NCI-H1417 (cell line): ENCODE measurements at places on chromosomes 2 and 18.

- DNase-seq, result no peak
Measured at GRCh38 chr2:201931951-201932350, 101.7 kb upstream of the FZD7 start.

GRCh38 chr2:3768960-3769765 is 65.8 kb downstream of the DCDC2C start:
- no peak for DNase-seq

- DNase-seq, result no peak
Measured at GRCh38 chr18:10659000-10659399, 133.2 kb downstream of the NAPG start.

- DNase-seq, result no peak
Measured at GRCh38 chr2:111944531-111945210, 46.3 kb downstream of the MERTK start.

GRCh38 chr2:159960414-159960813 is 102.0 kb downstream of the PLA2R1 start:
- DNase-seq, result peak; percentile 6

DNA sequence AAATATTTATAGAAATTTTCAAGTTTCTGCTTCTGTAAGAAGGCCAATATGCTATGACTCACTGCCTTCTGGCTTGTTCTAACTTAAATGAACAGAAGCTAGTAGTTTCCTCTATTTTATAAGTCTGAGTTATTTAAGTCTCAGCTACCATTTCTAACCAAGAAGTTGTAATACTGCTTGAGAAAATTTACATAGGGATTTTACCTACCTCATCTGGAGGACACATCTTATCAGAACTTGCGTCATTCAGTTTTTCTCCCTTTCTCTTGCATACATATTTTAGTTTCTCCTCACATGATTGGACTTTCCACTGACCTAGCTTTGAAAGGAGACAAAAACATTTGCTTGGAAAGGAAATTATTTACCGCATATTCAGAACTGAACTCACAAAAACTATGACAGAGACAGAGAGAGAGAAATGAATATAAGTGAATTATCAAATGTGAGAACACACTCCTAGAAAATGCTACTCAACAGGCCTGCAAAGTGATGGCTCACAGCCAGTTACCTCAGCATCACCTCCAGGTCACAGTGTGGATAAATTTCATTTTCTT is 81.1 kb upstream of the CD302 start:
- DNase-seq, result no peak

GRCh38 chr18:28281400-28281799 is 104.5 kb upstream of the CDH2 start:
- no peak for DNase-seq

DNA sequence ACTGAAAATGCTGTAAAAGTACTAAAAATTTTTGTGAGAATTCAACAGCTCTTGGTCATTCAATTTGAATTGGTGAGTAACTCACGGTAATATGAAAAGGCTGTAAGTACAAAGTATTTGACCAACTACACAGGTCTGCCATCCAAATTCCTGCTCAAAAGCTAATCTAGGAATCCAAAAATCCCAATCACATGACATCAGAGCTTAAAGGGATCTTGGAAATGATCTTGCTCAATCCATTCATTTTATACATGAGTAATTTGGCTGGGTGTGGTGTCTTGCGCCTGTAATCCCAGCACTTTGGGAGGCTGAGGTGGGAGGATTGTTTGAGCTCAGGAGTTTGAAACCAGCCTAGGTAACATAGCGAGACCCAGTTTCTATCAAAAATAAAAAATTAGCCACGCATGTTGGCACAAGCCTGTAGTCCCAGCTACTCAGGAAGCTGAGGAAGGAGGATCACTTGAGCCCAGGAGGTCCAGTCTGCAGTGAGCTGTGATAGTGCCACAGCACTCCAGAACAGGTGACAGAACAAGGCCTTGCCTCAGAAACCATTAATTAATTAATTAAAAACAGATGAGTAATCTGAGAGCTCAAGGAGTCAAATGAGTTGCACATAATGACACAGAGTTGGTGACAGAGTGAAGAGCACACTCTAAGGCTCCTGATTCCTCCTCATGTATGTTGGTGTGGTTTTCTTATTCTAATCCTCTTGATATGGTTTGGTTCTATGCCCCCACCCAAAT is 19.8 kb downstream of the SPIRE1 start:
- no peak for DNase-seq

- DNase-seq, result no peak
Measured at GRCh38 chr2:240231838-240232244, 91.4 kb upstream of the OTOS start.

DNA sequence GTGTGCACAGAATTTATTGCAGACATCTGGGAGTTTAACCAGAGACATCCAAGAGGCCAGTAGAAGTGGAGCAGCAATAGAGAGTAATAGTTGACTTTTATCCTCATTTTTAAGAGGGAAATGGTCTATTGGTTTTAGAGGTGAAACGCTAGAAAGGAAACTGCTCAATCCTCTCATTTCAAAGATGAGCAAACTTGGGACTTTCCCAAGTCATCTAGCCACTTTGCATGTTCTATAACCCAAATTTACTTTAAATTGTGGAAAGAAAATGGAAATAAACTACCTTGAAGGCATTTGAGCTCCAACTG is 601.7 kb downstream of the ARHGAP15 start:
- no peak for DNase-seq

DNA sequence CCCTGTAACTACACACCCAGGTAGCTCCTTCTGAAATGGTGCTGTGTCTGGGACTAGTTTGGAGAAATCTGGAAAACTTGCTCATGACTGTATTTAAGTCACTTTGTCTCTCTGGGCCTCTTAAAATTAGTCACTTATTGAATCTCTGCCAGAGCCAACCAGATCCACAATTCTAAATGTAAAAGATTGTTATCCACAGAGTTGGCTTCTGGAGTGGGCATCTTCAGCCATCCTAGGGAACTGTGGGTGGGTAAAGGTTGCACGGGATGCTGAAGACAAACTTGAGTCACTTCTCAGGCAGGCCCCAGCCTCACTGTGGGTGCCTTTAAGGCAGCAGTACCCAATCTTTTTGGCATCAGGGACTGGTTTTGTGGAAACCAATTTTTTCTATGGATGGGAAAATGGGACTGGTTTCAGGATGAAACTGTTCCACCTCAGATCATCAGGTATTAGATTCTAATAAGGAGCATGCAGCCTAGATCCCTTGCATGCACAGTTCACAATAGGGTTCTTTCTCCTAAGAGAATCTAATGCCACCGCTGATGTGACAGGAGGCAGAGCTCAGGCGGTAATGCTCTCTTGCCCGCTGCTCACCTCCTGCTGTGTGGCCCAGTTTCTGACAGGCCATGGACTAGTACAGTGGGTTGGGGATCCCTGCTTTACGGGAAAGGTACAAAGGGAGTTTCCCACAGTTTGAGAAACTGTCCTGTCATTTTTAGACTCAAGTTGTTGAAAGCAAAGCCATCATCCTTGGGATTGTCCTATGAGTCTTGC is 98.3 kb upstream of the SPRED2 start:
- no peak for DNase-seq

GRCh38 chr2:239818086-239818485 is 207.1 kb downstream of the NDUFA10 start:
- DNase-seq, result no peak

GRCh38 chr2:233414273-233414654 is 60.0 kb downstream of the DGKD start:
- no peak for DNase-seq

DNA sequence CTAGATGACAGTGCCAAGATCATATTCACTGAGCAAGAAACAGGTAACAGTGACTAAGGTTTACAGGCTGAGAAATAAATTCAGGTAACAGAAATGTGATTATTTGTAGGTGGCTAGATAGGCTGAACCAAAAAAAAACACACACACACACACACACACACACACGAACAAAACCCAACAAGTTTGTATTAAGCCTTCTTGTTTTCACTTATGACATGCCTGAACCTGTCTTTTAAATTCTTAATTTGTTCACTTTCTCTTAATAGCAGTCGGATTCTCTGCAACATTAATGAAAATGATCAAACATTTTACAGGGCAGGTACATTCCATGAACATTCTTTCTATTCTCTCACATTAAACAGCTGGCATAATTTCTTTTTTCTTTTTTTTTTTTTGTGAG is 18.8 kb upstream of the KIDINS220 start:
- DNase-seq, result no peak
